ENCODE measurements at places on chromosomes 2 and 18. TPM values are rescaled to one million over a fixed set of nuclear protein-coding genes. Genes with fewer than 3 reads are reported as not detected.

- DNase-seq, result no peak
- no peaks in the 10 kb centered on the region for H3K27me3 ChIP-seq
- no peaks in the 10 kb centered on the region for H3K36me3 ChIP-seq
- H3K4me3 ChIP-seq, result no peak overlapping the region
- H3K4me1 ChIP-seq, result no peaks in the 10 kb centered on the region
- no peak overlapping the region for H3K27ac ChIP-seq
These were observed 178.0 kb downstream of the ASXL3 start for GRCh38 chr18:33755931-33756560.

DNA sequence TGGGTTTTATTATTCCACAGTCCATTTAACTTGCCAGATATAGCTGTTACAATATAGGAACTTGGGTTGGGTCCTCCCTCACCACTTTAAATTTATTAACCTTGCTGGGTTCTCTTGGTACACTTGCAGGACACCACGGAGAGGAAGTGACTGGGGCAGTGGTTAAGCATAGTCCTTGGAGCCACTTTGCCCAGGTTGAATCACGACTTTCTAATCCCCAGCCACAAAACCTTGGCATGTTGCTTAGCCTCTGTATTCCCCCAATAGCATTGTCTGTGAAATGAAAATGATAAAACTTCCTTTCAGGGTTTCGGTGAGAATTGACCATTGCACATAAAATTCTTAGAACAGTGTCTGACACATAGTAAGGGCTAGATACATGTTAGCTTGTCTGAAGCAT lies 221.2 kb downstream of the IRS1 start:
- H3K4me1 ChIP-seq, result no peaks in the 10 kb centered on the region
- H3K27ac ChIP-seq, result no peak overlapping the region
- DNase-seq, result no peak
- H3K36me3 ChIP-seq, result no peaks in the 10 kb centered on the region
- no peak overlapping the region for H3K4me3 ChIP-seq
- H3K27me3 ChIP-seq, result no peaks in the 10 kb centered on the region

The UGT1A5 gene
- polyA plus RNA-seq, result not detected

DNA sequence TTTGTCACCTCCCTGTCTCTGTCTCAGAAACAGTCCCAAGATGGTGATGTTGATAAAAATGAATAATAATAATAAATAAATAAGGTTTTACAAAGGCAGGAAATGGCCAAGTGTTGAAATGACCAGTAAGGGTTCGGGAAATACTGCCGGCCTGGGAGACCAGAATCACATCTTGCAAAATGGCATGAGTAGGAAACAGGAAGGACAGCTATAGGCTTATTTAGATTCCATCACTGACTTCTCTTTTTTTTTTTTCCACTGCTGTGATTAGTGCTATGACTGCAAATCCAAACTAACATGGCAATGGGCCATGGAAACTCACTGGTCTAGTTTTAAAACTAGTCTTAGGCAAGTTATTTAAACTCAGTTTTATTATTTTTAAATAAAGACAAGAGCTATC lies 60.6 kb downstream of the SCN1A start:
- no peak for DNase-seq
- H3K27me3 ChIP-seq, result no peaks in the 10 kb centered on the region
- H3K27ac ChIP-seq, result no peak overlapping the region
- H3K36me3 ChIP-seq, result no peaks in the 10 kb centered on the region
- no peaks in the 10 kb centered on the region for H3K4me1 ChIP-seq

- no peak overlapping the region for H3K27ac ChIP-seq
- no peaks in the 10 kb centered on the region for H3K4me1 ChIP-seq
- H3K27me3 ChIP-seq, result no peaks in the 10 kb centered on the region
- H3K4me3 ChIP-seq, result no peak overlapping the region
- no peaks in the 10 kb centered on the region for H3K36me3 ChIP-seq
These were observed 95.3 kb upstream of the NFATC1 start for GRCh38 chr18:79300413-79300812.

GRCh38 chr2:127634626-127635379 lies 11.2 kb upstream of the GPR17 start:
- no peak for DNase-seq
- peak overlapping the region; percentile 78 for H3K27ac ChIP-seq
- H3K36me3 ChIP-seq, result no peaks in the 10 kb centered on the region
- peaks cover 79% of the 10 kb centered on the region for H3K4me1 ChIP-seq
- no peak overlapping the region for H3K4me3 ChIP-seq

DNA sequence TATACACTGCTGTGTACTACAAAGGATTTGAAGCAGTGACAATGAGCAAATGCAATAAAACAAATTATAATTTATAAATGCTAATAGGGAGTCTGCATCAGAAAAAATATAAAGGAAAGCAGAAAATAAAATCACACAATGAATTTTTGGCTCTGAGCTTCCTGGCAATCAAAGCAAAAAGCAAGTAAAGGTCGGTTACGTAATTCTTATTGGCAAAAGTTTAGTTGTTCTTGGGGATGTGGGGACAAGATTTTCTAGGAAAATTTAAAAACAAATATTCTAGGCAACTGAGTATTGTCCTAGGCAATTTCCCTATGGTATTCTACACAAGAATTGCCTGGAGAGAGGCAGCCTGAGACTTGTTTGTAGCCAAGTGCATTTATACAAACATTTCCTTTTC lies 1.8 kb downstream of the ORC2 start:
- no peak overlapping the region for H3K4me3 ChIP-seq
- H3K27me3 ChIP-seq, result no peaks in the 10 kb centered on the region
- H3K36me3 ChIP-seq, result no peaks in the 10 kb centered on the region
- peaks cover 21% of the 10 kb centered on the region for H3K4me1 ChIP-seq
